GM04504 (cell line): ENCODE measurements at places on chromosomes 3 and 15.

- DNase-seq, result no peak
Measured at GRCh38 chr15:62138124-62138523, 27.0 kb downstream of the C2CD4B start.

DNA sequence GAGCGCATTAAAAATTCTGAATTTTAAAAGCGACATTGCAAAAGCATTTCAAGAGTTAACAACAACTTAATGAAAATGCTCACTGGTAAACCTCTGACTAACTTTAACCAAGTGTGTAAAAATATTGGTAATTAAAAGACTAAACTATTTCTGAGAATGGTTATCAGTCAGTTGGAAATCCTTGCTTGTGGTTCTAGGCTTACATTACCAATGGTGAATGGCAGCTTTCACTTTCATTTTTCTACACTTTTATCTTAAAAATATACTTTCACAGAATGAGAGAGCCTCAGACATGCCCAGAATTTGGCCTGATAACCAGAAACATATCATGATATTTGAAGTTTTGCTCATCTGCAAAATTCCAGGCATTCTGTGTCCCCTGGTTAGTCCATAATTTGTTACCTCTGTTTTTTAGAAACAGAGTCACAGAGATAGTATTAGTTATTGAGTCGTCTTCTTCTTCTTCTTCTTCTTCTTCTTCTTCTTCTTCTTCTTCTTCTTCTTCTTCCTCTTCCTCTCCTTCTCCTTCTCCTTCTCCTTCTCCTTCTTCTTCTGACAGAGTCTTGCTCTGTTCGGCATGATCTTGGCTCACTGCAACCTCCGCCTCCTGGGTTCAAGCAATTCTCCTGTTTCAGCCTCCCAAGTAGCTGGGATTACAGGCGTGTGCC is 5.5 kb upstream of the RNF111 start:
- DNase-seq, result no peak

DNA sequence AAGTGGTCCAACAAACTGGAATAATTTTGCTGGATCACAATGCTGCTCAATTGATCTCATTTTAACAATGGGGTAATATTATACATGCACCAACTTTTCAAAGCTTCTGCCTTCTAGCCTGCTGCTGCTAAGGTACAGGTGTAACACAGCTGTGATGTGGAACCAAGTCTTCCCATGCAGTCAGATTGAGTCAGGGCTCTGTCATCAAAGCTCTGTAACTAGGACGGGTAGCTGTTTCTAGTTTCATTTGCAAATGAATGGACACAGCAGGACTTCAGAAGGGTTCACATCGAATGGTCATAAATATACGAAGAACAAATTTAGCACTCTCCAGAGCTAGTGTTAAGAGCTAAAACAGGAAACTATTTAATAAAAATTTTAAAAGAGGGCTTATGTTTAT is 189.2 kb downstream of the USP13 start:
- DNase-seq, result no peak

DNA sequence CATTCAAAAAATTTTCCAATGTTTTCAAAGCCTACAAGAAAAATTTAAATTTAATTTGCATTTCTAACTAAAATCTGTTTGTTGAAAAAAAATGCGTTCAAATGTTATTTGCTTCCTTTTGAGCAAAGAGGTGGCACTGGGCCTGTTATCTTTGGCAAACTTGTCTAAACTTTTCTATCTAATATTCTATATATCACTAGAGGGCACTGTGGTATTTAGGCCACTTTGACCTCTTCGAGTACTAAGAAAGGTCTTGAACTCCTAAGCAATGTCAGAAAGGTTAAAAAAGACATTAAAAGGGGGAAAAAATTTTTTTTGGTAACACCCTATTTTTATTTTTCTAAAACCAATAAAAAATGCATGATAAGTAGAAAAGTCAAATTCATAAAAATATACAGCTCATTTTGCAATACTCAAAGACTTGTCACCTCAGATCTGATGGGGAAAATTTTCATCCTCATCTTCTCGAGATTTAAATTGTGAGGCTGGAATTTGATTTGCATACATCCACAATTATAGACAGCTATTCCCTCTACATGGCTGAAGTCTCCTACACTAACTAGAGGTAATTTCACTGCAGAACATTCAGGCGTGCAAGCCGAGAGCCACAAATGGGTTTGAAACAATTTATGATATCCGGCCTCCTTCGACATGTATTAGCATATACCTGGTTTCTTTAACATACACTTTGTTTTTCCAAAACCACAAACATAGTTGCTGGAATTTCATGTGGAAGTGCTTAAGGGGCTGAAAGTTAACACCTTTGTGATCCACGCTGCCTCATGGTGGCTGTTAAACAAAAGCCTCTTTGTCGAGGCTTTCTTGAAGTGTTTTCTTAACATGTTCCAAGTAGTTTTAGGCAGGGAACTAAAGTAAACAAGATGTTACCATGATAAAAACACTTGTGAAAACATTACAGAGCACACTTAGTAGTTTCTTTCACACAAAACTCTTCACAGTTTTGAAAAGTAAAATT is 576.4 kb downstream of the FOXP1 start:
- no peak for DNase-seq

DNA sequence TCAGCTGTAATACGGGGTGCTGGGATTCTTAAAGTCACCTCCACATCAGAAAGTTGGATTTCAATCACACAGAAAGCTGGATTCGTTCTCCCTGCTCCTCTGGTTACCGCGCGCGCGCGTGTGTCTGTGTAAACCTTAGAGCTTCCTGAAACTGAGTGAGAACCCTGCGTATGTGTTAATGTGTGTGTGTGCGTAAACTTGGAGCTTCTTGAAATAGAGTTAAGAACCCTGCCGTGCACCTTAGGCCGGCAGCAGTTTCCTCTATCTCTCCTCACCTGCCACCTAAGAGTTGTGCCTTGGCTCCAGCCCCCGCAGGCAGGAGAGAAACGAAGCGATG is 531 bp downstream of the LZTFL1 start:
- DNase-seq, result no peak

GRCh38 chr3:141482245-141482922 is 4.4 kb upstream of the RASA2 start:
- DNase-seq, result peak; percentile 71

DNA sequence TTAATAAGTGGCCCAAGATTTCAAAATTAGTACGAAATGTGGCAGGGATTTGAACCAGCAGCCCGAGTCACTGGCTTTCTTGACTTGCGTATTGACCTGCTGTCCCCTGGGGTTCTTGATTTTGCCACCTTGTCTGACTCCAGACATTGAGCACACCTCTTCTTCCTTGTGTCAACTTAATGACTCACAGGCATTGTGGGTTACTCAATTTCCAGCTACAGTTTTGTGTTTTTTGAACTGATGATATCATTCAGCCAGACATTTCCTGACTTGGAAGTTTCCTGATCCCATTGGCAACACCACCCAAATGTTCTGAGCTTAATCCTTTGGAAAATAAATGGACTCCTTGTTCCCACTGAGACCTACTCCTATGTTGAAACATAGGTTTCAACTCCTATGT is 64.2 kb downstream of the MOBP start:
- peak; percentile 1 for DNase-seq

GRCh38 chr3:52529376-52530333 is 4.0 kb downstream of the NT5DC2 start:
- no peak for DNase-seq

DNA sequence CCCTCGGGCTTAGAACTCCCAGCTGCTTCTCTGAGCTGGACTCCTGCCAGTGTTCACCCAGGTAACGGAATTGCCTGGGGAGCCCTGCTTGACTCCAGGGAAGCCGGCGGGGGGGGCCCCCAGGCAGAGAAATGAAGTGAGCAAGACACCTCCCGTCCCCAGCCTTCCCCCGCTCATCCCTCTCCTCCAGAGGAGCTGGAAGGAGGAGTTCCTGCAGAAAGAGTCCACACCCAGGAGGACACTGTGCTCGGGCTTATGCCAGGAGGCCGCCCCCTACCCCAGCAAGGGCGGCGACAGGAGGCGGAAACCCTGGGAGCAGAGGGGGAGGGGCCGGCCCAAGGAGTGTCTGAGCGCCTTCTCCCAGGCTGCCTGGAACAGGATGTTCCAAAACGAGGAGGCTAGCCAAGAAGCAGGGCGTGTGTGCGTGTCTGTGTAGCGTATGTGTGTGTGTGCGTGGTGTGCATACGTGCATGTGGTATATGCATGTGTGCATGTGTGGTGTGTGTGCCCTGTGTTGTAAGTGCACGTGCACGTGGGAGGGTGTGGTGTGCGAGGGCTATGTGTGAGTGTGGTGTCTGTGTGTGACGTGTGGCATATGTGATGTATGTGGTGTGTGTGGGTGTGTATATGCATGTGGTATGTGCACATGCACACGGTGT is 511.3 kb downstream of the SHQ1 start:
- peak; percentile 59 for DNase-seq

DNA sequence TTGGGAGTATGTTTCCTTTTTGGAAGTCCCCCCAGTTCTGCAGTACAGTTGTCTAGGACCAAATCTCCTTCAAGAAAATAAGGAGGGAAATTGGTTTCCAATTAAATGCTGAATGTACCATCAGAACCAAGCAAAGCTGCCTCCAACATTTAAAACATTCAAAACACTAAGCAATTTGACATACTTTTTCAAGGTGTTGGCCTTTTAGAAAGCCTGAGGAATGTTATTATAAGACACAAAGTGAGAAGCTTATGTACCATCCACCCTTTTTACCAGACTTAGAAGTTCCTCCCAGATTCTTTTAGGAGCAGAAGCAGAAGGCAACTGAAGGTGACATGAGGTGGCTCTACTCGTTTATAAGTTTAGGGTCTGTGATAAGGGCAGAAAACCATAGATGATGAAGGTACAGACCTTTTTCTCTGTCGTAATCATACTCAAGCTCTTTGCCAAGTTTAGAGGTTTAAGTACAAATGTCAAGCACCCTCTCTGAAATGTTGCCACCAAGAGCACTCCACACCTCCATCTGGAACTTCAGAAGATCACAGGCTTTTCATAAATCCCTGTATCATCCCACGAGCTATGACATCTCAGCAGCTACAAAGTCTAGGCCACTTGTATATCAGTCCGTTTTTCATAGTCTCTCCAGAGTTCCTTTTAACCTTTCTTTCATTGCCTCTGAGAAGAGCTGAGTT is 282.5 kb upstream of the THBS1 start:
- DNase-seq, result no peak

DNA sequence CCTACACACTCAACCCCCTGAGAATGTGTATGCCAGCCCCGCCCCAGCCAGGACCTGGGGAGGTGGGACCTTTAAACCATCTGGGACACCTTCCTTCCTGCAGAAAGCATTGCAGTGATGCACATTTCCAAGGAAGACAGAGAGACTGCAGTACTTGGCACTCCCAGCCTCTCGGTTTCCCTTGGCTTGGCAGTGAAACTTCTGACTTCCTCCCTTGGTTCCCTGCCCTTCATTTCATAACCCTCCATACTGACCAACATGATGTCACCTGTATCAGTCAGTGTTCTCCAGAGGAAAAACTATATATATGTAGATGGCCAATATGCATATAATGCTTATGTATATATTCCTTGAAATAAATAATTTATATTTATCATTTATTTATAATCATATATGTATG is 103.2 kb downstream of the SST start:
- peak; percentile 46 for DNase-seq

DNA sequence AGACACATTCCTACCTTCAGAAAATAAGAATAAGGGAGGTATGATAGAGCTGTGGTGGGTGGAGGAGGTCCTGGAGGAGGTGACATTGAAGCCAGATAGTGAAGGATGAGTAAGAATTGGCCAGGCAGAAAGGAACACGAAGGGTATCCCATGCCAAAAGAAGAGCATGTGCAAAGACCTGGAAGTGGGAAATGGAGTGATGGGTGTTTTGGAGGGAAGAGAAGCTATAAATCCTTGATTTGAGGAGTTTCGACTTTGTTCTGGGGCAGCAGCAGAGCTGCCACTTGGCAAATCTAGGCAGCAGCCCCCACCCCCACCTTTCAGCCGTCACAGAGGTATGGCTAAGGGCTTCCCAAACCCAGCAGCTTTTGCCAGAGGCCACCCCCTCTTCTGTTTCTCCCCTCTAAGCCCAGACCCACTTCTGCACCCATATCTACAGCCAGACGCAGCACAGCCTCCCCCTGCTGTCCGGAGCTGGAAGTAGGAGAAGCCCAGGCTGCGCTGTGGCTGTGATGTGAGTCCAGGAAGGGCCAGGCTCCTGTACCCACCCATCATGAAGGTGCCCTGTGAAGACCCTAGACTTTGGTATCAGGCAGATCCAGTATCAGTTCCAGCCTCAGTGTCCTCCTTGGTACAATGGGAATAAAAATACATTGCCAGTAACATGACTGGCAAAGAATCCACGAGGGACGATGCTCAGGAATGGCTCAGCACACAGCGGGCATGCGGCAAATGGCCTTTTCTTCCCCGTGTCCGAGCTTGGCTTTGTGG is 188.7 kb upstream of the LINGO1 start:
- DNase-seq, result peak; percentile 15

GRCh38 chr15:101578443-101578894 is 73.7 kb downstream of the TM2D3 start:
- DNase-seq, result peak; percentile 5

- DNase-seq, result no peak
Measured at GRCh38 chr15:56619887-56620286, 113.4 kb downstream of the ZNF280D start.

- DNase-seq, result no peak
Measured at GRCh38 chr3:156323466-156323865, 203.1 kb downstream of the KCNAB1 start.

GRCh38 chr15:100703671-100704070 is 101.3 kb downstream of the ASB7 start:
- no peak for DNase-seq

- no peak for DNase-seq
Measured at GRCh38 chr3:134037168-134037567, 7.4 kb upstream of the SLCO2A1 start.

DNA sequence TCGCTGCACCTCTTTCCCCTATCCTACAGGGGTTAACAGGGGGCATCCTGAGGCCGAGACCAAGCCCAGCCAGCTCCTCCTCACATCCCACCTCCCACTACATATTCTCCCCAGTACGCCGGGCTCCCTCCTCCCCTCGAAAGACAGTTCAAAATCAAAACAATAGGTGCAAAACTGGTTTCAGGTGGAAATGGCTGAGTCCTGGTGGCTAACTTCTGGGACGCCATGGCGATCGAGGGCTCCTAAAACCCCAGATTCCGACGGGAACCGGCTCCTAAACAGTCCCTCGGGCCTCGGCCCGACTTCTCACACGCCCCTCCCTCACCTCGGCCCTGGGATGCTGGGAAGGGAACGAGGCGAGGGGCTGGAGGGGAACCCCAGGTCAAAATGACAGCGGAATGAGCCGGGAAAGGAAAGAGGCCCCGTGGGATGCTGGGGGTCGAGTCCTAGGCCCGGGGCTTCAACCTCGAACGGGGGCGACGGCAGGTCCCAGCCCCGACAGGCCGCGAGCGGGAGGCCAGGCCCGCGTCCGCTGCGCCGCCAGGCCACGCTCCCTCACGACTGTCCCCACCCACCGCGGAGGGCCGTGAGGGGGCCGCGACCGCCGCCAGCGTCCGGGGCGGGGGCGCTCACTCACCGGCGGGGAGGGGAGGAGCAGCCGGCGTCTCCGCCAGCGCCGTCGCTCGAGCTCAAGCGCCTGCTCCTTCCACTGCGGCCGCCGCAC is 492 bp downstream of the TMCC1 start:
- DNase-seq, result peak; percentile 18

- DNase-seq, result no peak
Measured at GRCh38 chr3:28267984-28268849, 26.8 kb downstream of the CMC1 start.

GRCh38 chr3:111047812-111048435 is 23.7 kb upstream of the NECTIN3 start:
- no peak for DNase-seq

- no peak for DNase-seq
Measured at GRCh38 chr3:34504775-34505174, 706.3 kb downstream of the PDCD6IP start.

- DNase-seq, result no peak
Measured at GRCh38 chr15:66101715-66102395, 151.7 kb downstream of the MEGF11 start.
